ENCODE measurements at places on chromosomes 2 and 18.
A peak's percentile ranks its signal among the peaks of the same experiment; 100 is the strongest.

GRCh38 chr18:70982292-70982691 is 693.4 kb downstream of the SOCS6 start:
- no peak for DNase-seq

- DNase-seq: no peak
These were observed 1347.4 kb upstream of the PIK3C3 start for GRCh38 chr18:40607542-40608148.

DNA sequence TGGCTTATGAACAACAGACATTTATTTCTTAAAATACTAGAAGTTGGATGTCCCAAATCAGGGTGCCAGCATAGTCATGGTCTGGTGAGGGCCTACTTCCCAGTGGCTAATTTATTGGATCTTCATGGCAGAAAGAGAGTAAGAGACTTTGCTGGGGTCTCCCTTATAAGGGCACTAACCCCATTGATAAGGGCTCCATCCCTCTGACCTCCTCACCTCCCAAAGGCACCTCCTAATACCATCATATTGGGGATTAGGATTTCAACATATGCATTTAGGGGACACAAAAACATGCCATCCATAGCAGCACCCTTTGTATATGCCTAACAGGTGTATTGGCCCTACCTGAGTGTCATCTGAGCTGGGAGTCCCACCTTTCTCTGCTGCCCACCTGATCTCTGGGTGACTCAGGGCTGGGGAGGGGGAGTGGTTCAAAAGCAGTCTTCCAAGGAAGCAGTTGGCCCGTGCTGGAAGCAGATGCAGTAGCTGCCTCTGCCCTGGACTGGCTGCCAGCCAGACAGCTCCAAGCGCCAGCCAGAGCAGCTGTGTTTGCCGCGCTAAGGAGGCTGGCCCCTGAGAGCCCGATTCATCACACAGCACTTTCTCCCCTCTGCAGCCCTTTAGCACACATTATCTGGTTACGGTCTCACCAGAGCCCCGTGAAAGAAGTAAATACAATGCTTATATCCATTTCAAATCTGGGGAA is 84.6 kb downstream of the SMAD7 start:
- peak; percentile 80 for DNase-seq

- no peak for DNase-seq
These were observed 56.6 kb downstream of the UBE2E3 start for GRCh38 chr2:181036848-181037603.

DNA sequence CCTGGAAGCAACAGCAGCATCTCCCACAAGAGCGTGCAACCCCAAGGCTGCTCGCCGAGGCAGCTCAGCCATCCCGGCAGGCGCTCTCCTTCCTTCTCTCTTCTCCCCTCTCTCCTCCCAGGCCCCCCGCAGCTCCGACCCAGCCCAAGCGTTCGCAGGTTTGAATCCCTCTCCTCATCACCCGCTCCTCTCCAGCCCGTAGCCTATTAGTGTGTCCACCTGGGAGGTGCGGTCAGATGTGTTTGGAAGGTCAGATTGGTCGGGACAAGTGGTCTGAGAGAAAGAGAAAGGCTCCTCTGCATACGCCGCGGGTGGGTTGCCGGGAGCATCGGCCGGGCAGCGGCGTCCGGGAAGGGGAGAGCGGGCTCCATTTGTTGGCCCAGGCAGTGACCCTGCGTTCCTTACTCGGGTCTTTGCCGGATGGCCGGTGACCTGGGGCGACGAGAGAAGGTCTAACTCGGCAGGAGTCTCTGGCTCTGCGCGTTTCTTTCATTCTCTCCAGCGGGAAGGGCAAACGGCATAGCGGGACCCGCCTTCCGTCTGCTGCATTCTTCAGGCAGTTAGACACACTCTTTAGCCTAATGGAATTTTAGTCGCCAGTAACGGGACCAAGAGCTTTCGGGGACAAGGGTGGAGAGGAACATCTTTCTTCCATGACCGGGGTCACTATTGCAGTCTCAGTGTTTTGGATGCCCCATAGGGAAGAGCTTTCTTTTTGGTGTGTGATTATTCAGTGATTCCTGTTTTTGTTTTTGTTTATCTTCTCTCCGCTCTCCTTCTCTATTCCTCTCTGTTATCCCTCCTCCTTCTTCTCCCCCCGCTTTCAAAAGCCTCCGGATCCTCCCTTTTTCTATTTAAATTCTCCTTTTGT is 1.1 kb upstream of the TMEFF2 start:
- DNase-seq: peak; percentile 21

DNA sequence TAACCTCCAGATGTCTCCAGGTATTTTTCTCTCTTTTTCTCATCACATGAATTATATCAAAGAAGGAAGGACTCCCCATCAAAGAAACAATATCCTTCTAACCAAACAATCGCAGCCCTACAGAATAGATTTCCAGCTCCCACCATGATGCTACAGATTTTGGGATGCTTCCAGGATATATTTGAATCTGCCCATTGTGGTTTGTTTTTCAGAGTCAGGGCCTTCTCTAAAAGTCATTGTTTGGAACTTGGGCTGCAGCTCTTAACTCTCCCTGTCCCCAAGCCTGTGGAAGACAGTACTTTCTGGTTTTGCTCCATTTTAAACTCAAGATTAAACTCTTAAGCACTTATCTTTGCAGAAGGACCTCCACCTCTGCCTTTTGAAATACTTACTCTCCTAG is 223.2 kb downstream of the PMAIP1 start:
- DNase-seq: no peak

- peak; percentile 76 for DNase-seq
These were observed 172.9 kb upstream of the SETBP1 start for GRCh38 chr18:44507729-44508325.

GRCh38 chr2:55607717-55608116 is 9.7 kb downstream of the PPP4R3B start:
- DNase-seq: no peak

GRCh38 chr2:110678457-110679336 is 834 bp upstream of the BUB1 start:
- peak; percentile 46 for DNase-seq

GRCh38 chr18:949724-950631 is 45.3 kb downstream of the ADCYAP1 start:
- no peak for DNase-seq

GRCh38 chr2:69375494-69376353 is 11.3 kb downstream of the GFPT1 start:
- peak; percentile 21 for DNase-seq

DNA sequence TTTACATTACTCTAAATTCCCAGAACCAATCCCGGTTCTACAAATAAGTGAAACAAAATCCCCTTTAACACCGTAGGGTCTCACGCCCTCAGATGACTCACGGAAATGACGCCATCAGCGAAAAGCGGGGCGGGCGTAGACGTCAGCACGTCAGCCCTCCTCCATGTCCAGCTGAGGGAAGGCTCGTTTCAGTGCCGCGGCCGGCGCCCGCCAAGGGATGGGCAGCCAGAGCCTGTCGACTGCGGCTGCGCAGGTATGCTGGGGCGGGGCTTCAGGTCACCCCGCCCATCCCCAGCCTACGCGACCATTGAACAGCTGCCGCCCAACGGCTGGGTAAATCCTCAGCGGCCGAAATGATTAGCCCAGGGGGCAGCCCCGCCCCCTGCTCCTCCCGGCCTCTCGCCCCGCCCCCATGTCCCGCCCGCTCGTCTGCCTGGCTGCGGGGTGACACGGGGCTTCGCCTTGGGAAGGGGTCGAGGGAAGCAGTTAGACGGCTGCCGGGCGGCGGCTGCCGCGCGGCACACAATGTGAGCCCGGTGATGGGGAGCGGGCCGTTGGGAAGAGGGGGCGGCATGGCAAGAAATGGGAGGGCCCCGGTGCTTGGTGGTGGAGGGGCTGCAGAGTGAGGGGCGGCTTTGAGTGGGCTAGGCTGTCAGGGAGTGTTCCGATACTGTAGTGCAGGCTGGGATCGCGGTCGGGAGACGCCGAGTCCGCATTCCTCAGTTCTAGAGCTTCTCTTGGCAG is at the start of gene NBEAL1:
Gene NBEAL1, plus strand, starts transcription at position 420 of the 744 bp plus-strand sequence. CDS start 1,510 bp downstream, outside the sequence.
- peak; percentile 99 for DNase-seq

GRCh38 chr18:76364282-76365259 is 130.5 kb downstream of the ZNF516 start:
- no peak for DNase-seq

DNA sequence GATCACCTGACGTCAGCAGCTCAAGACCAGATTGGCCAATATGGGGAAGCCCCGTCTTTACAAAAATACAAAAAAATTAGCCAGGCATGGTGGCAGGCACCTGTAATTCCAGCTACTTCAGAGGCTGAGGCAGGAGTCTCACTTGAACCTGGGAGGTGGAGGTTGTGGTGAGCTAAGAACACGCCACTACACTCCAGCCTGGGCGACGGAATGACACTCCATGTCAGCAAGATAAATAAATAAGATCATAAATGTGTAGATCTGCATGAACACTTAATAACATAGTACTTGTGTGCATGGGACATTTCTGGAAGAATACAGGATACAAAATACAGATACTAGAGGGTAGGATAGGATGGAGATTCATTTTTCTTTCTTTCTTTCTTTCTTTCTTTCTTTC is 9.1 kb downstream of the EHD3 start:
- DNase-seq: no peak

GRCh38 chr2:106280224-106280623 is 86.1 kb upstream of the UXS1 start:
- no peak for DNase-seq

GRCh38 chr18:48132797-48133655 is 202.6 kb upstream of the SMAD2 start:
- DNase-seq: no peak

DNA sequence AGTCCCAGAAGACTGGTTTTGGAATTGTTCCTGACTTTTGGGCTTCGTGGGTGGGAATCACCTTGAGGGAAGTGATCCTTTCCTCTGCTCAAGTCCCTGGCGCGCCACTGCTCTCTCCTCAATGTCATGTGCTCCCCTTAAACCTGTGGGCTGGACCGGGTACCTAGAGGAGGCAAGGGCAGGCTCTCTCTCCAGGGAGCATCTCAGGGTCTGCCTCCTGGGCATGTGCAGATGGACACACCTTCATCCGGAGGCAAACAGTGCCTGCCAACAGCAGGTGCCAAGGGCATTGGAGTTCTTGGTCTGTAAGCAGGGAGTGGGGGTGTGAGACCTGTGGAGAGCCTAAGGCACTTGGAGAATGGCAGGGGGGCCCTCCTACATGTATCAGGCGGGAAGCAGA is 142.6 kb downstream of the INHBB start:
- no peak for DNase-seq

GRCh38 chr2:677959-678550 is 849 bp upstream of the TMEM18 start:
- peak; percentile 25 for DNase-seq

- DNase-seq: no peak
These were observed 85.5 kb downstream of the TGFA start for GRCh38 chr2:70467831-70468779.

DNA sequence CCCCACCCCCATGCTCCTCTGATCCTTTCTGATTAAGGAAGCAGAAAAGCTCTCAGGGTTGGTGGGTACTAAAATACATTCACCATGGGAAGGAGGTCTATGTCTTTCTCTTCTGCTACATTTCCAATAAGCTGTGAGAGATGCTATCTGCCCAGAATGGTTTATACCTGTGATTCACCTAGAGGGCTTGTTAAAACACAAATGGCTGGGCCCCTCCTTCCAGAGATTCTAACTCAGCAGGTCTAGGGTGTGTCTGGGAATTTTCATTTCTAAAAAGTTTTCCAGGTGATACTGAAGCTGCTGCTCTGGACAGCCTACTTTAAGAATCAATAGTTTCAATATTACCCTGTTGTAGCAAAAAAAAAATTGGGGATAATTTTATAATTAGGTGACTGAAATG is 772.2 kb upstream of the ZEB2 start:
- no peak for DNase-seq

GRCh38 chr2:42917425-42917927 is 125.1 kb upstream of the HAAO start:
- peak; percentile 77 for DNase-seq

Data from umbilical cord (tissue), 2 donors.